ENCODE measurements at places on chromosomes 16 and 17.

GRCh38 chr16:89925596-89926079, 2.5 kb downstream of the TUBB3 start:
- no peak for DNase-seq

GRCh38 chr17:63773272-63774140, at the start of gene CCDC47:
Gene CCDC47 (minus strand): TSS chr17:63773597. CDS start chr17:63766175, 7,422 bp downstream.
- peak; percentile 98 for DNase-seq

DNA sequence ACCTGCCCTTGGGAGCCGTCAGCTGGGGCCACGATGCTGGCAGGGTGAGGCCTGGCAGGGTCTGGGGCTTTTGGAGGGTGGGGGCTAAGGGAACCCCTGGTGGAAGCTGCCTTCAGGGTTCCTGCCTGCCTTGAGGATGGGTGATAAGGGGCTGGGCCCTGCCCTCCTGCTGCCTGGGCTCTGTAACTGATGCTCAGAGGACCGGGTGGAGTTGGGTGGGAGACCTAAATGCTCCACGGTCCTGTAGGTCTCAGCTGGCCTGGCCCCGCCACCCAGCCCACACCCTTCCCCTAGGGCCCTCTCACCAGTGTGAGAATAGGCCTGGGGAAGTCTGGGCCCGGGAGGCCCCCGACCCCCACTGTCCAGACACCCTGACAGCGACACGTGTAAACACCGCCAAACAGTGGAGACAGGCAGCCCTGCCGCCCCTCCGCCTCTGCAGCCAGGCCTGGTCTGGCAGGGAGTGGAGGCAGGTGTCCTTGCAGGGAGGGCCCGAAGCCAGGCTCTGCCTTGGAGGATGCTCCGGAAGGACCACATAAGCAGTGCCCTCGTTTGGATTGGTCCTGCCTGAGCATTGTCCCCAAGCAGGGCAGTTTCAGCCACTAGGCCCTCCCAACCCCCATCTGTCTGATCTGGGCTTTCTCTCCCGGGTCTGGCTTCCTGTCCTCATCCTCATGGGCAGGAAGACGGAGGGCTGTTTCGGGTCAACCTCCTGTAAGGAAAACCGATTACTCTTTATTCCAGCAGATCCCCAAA, 6.5 kb upstream of the BAHCC1 start:
- DNase-seq: no peak

DNA sequence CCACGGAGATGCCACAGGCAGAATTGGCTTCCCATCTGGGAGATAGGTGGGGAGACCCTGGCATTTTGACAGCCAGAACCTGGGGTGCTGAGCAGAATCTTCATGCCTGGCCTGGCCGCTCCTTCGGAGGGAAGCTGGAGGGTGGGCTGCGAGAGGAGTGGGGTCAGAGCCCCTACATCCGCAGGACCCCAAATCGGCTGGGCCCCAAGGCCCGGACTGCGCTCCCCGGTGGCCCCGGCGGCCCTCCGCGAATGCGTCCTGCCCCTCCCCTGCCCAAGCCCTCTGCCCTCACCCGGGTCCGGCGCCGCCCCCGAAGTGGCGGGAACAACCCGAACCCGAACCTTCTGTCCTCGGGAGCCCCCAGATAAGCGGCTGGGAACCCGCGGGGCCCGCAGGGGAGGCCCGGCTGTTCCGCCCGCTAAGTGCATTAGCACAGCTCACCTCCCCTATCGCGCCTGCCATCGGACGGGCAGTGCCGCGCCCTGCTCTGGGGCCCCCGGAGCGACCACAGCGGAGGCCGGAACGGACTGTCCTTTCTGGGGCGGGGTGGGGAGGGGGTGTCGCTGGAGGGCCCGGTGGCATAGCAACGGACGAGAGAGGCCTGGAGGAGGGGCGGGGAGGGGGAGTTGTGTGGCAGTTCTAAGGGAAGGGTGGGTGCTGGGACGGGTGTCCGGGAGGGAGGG, 850 bp upstream of the PNMT start:
- DNase-seq: no peak

DNA sequence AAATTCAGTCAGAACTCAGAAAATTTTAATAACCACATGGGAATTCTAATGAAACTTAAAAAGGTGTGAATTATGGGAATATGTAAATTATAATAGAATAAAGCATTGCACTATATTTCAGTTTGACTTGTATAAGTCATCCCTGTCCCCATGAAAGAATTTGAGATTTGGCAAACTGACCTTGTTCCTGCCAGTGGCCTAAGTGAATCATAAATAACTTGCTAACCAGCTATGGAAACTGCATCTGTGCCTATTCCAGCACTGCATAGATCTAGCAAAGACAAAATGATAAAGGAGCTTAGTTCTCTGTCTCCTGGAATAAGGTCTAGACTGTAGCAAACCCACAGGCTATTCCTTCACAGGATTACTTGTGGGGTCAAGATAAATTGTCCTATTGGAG, 106.8 kb upstream of the NOG start:
- DNase-seq: no peak
